ENCODE measurements at places on chromosomes 11 and 22.
A peak's percentile ranks its signal among the peaks of the same experiment; 100 is the strongest.

DNA sequence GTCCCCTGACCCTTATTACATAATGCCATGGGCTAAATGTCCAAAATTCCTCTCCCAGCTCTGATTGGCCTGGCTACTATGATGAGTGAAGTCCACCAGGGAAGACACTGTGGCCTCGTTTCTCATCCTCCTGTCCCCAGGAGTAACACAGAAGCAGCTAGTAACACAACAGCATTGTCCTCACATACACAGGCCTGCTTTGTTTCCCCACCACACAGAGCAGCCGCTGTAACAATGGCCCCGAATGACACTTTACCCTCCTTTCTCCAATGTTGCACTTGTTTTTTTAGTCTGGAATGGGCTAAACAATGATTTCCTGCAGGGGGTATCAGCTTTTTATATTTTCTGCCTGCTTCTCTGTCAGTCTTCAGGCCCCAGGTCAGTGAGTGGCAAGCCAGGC is at the start of gene PRR5L:
PRR5L (plus strand) TSS at position 363 of the 400 bp plus-strand sequence. CDS start 104,834 bp downstream, outside the sequence.
- DNase-seq: no peak

GRCh38 chr22:37169406-37169805 is 18.6 kb downstream of the C1QTNF6 start:
- no peak for DNase-seq

DNA sequence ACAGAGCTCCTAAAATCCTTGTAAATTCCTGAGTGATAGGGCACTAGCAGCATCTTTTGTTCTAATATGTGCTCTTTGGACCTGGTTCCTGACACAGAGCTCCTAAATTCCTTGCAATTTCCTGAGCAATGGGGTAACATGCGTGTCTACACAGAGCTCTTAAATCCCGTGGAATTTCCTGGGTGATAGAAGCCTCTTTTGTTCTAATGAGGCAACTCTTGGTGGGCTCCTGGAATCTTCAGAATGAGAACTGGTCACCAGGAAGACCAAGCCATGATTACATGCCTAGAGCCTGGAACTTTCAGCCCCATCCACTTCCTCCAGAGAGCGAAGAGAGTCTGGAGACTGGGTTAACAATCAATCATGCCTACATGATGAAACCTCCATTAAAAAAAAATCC is 19.0 kb downstream of the RSF1 start:
- no peak for DNase-seq

- DNase-seq: no peak
These were observed 9.0 kb upstream of the AGBL2 start for GRCh38 chr11:47724041-47724729.

DNA sequence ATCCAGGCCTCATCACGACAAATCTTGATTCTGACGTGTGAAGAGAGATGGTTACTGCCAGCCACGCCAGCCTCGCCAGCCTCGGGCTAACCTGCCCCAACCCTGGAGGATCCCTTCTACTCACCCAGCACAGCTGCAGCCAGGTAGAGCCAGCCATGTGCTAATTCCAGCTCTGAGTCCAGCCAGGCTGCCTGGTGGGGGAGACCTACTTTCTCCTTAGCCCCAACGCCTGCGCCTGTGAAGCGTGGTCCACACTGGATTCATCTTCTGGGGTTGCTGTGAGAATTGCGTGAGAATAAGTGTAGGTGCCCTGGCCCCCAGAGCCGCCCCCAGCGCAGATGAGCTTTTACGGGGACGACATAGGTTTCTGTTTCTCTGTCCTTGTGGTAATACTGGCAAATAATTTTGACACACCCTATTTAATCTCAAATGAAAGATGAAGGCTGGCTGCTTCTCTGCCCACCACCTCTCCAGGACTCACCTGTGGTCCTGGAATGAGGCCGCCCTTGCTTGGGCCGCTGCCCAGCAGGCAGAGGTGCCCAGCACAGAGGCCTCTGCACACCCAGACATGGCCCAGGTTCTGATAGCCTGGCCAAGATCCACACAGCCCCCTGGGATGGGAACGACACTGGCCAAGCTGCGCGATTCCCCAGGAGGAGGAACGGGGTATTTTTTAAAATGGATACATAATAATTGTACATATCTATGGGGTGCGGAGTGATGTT is 528.4 kb downstream of the TBC1D22A start:
- DNase-seq: no peak

- no peak for DNase-seq
These were observed 15.9 kb upstream of the HYLS1 start for GRCh38 chr11:125871391-125872137.

GRCh38 chr11:17750801-17751165 is 16.2 kb downstream of the KCNC1 start:
- DNase-seq: no peak

DNA sequence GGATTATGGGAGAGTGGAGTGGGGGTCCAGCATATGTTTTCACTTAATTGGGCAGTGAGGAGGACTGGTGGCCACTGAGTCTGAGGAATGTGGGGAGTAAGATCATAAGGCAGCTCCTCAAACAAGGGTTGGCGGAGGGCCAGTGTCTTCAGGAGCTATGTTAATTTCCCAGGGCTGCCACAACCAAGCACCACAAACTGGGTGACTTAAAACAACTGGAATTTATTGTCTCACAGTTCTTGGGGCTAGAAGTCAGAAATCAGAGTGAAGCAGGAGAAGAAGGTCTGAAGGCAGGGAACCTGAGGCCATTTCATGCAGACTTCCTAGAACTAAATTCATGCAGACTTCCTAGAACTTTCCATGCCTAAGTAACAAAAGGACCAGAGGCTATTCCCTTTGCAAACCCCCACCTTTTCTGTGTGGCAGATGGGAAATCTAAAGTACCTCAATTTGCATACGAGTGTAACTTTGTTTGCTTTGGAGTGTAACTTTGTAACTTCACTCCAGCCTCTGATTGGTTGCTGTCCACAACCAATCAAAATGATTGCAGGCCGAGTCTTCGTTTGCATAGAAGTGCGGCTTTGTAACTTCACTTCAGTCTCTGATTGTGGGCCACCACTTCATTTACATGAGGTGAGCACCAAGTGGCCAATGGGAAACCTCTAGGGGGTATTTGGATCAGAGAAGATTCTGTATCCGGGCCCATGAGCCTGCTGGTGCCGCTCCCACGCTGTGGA is 50.5 kb upstream of the ZBED5 start:
- no peak for DNase-seq

GRCh38 chr22:27526901-27527300 is 274.7 kb downstream of the MN1 start:
- DNase-seq: no peak

DNA sequence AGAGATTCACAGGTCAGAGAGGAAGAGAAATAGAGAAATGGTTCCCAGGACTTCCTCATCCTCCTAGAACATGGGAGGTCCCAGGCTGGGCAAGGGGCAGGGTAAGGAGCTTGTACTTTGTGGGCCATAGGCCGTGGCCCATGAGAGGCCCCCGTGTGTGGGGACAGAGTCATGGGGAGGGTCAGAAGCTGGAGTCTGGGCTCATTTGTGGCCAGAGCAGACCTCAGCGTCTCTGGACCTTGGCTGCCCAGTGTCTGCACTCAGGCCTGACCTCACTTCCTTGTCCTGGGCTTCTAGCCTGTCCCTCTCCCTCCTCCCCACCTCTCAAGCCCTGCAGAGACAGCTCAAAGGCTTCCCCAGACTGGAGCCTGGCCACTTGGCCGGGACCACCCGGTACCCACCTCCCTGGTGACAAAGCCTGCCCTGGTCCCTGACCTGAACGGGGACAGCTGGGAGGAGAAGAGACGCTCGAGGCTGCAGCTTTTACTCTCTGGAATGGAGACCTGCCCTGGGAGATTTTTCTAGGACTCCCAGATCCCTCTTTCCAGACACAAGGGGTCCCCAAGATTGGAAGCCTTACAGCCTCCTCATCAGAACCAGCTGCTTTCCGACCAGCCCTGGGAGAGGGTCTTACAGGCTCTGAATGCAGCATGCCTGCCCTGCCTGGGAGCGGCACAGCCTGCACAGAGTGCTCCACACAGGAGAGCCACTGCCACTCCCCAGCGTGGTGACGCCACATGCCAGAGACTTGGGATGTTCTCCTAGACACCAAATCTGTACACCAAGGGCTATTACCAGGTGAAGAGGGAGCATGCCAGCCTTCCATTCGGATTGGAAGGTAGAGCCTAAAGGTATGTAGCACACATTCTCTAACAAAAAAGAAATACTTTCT is 569.0 kb upstream of the B3GAT1 start:
- DNase-seq: no peak

DNA sequence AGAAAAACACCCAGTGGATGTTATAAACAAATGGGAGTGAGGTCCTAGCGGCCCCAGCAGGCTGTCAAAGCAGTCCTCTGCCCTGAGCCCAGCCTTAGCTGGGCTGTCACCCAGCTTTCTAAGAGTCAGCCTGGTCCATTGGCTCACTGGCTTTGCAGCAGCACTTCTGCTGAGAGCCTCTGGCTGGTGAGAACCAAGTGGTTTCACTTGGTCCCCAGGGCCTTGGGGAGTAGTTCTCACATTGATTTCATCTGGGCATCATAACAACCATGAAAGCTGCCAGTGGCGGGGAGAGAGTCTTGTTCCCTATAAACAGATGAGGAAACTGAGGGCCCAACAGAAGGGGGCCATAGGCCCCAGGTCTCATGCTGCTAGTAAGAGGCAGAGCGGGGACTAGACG is 11.4 kb downstream of the SEC14L6 start:
- no peak for DNase-seq

DNA sequence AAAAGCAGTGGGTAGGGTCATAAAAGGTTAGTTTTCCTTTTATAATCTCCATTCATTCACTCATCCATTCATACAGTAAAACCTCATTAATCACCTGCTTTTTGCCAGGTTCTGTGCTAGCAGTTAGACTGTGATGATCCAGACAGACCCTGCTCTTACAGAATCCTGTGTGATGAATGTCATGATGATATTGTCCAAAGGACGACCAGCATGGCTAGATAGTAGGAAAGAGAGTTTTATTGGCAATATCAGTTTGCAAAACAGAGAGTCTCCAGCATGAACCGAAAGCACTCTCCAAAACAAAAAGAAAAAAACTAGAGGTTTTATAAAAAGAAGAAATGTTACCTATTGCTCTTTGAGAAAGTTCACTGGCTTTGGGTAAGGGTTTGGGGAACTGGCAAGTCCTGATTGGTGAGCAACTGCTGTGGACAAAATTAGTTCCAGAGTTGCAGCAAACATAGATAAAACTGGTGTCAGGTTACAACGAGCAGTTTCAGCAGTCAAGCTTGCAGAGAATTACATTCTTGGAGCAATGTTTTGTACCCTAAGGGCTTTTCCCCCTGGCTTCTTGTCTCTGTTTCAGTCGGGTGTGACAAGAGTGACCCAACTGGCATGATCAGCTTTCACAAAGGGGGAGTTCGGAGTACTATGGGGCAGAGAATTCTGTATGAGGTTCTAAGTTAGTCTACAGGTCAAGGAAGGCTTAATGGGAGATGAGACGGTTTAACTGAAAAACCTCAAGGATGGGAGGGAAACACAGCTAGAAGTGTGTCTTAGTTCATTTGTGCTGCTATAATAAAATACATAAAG is 58.3 kb downstream of the HSD17B12 start:
- no peak for DNase-seq

- DNase-seq: no peak
These were observed 2.7 kb downstream of the SERGEF start for GRCh38 chr11:18010121-18010670.

DNA sequence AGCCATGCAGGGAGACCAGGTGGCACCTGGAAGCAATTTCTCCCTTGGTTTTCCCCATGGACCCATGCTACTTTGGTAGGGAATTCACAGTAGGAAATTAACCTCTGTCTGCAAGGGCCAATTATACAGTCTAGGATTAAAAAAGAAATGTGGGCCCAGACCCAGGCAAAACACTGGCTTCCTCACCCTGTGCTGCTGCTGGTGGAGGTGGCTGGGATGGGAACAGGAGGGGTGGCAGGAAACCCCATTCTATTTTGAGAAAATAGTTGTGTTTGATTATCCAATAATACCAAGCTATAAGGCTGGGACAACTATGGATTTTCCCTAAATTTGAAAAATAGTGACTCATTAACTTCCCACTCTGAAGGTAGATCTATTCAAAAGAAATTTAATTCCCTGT is 417.0 kb upstream of the NARS2 start:
- no peak for DNase-seq

GRCh38 chr22:46974631-46975585 is 212.5 kb downstream of the TBC1D22A start:
- DNase-seq: no peak

DNA sequence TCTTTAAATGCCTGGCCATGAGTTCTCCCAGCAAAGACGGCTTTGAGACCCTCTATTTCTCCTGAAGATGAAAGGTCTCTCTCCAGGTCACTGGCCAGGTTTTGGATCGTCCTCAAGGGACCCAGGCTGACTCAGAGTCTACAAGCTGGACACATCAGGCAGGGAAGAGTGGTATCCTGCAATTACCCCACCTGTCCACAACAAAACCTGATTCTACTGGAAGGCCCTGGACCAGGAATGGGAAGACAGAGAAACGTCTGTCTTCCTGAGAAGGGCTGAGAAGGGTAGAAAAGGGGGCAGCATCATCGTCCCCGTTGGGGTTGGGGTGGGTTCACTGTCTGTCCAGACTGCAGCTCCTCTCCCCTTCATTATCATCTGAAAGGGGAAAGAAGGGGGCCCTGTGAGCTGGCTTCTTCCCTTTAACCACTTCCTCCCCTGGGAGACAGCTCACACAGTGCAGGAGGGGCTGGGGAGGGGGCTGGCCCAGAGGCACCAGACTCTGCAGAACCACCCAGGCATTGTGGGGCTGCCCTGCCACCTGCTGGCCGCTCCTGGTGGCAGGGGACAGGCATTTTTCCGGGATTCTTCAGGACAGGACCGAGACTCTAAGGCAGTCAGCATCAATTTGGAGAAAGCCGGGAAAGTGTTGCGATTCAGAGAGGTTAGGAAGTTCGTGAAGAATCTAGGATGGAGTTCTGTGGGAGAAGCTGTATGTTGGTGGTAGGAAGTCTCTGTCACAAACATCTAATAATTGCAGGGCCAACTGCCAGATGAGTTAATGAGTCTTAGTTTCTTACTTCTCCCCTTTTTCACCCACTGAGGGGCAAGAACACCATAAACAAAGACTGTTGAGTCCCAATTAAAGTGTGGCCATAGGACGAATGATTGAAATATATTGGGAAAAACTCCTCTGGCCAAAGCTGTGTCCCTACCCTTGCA is 57.6 kb downstream of the SYN3 start:
- peak; percentile 9 for DNase-seq

DNA sequence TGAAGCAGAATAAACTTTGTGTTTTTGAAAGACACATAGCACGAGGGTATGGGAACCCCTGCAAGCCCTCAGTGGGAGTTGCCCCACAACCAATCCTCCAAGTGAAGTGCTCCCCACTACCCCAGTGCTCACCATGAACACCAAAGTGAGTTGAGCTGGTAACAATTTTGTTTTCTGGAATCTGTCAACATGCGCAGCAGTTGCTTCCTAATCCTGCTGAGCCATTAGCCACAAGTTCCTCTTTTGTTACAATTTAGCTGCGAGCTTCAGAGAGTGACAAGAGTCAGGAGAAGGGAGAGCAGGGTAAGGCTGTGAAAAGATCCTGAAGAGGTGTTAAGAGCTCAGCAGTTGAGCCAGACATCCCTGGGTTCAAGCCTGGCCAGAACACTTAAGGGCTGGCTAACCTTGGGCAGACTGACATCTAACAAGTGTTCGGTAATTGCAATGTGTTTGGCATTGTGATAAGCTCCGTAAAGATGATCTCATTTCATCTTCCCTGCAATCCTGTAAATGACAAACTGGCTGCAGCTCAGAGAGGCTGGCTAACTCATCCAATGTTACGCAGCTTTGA is 24.1 kb upstream of the ASPHD2 start:
- DNase-seq: no peak

All from stimulated activated CD8-positive, alpha-beta memory T cell treated with anti-CD3 and anti-CD28 coated beads, Interleukin-7, amount 100 ng/mL, for 24 hours (primary cell).